ENCODE measurements at places on chromosomes 4 and X.

DNA sequence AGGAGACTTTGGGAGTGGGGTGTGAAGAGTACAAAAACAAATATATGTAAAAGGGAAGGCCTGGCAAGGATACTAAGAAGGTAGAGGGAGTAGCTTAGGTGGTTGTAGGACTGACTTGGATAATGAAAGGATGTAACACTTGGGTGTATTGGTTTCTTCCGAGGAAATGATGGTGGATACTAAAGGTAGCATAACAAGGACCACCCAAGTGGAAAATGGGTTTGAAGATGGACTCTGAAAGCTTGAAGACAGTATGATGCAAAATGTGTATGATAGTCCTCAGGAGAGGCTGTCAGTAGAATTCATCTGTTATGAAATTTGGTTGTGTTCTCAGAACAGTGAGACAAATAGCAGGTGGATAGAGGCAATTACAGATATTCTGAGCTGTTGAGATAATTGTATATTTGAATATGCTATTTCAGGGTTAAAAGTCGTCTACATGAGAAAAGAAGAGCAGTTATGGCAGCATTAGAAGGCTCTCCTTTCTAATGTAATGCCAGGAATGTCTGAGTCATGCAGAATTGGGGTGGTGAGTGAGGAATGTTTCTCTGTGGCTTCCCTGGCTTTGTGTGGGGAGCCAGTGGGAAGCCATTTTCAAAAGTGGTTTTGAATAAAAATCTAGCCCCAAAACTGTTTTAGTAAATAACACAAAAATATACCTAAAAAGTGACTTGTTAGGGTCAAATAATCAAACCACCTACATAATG is 75.6 kb downstream of the FHIP1A start:
- no peak for DNase-seq

DNA sequence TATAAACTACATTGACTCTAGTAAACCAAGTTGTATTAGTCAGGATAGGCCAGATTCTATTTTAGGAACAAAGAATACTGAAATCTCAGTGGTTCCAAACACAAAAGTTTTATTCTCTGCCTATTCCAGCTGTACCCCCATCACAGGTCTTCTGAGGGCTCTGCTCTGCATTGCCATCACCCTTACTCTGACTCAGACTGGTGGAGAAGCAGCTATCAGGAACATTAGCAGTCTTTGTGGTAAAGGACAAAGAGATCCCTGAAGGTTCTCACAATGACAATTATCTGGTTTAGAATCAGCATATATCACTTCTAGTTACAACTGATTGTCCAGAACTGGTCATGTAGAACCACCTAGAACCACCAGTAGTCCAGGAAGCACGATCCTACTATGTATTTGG is 251.1 kb downstream of the GLUD2 start:
- no peak for DNase-seq

- no peak for DNase-seq
Measured at GRCh38 chrX:154396973-154397887, 947 bp upstream of the RPL10 start.

GRCh38 chr4:164215113-164215741 is 538.7 kb upstream of the SMIM31 start:
- DNase-seq = no peak

- no peak for DNase-seq
Measured at GRCh38 chr4:83387012-83387411, 52.4 kb upstream of the HPSE start.

All from thymus (tissue), 14 donors.